ENCODE measurements at places on chromosomes 1 and 21. TPM values are rescaled to one million over a fixed set of nuclear protein-coding genes. Genes with fewer than 3 reads are reported as not detected.

UBL4B gene
- total RNA-seq: not detected

SH3BGR gene
- total RNA-seq: 12.2 TPM

PTPRC gene
- total RNA-seq: not detected

PLEKHG5 gene
- total RNA-seq: 7.4 TPM

ALDH9A1 gene
- total RNA-seq: 87.2 TPM

TMEM39B gene
- total RNA-seq: 2.3 TPM

- no peak for DNase-seq
Observed at GRCh38 chr1:16352842-16353535, 709 bp upstream of the FBXO42 start.

DNA sequence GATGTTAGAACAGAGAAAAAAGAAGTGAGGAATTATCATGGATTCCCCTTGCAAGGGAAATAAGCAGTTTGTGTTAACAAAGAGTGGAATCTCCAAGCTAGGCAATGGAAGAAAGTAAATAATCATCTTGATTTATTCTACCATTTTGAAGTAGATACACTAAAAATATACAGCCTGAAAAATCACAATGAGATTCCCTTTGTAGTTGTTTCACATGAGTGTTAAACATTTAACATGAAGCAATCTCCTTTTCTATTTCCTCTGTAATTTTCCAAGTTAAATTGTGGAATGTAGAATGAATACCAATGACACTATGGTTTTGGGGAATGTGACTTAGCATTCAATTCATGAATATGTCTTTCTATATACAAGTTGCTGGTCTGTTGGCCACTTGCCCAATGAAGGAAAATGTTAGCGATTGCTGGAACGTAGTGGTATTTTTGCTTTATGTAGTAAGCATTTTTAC lies 5.7 kb downstream of the TGFB2 start:
- no peak for DNase-seq

- DNase-seq: peak; percentile 37
Observed at GRCh38 chr1:92425617-92426016, 61.1 kb downstream of the GFI1 start.

DNA sequence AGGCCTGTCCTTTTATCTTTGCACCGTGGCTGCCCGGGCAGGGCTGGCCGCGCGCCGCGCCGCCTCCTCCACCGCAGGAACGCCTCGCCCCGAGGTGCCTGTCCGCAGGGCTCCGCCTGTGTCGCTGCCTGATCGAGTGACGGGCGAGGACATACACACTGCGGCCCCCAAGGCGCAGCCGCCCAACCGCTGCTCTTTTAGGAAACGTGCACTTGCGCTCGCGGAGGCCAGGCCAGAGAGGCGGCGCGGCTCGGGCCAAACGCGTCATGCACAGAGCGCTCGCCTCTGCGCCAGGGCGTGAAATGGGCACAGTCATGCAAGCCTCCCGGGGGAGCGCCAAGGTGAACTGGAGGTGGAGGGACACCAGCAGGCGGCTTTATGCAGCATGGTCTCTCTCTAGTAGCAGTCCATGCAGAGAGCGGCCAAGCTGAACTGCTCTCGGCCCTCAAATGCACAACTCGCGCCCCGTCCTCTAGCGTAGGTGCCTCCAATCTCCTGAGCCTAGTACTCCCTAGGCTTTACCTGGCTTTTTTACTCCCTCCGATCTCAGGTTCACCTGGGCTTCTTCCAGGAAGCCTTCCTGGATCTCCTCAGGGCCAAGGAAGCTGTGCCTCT lies 12.9 kb downstream of the TRABD2B start:
- DNase-seq: peak; percentile 81

DNA sequence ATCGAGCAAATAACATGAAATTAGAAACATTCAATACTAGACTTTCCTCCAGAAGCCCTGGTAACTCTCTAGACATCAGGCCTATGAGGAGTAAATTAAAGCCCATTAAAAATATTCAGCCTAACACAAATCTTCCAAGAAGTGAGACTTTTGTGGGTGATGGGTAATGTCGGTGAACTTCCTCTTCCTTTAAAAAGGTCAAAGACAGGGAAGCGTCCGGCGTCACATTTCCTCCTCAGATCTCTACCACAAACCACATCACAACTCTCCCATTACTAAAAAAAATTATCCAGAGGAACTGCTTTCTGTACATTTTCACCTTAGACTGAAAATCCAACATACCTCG lies 1.4 kb downstream of the EIF4G3 start:
- no peak for DNase-seq

GRCh38 chr21:44729336-44730027 lies 18.1 kb upstream of the TSPEAR start:
- no peak for DNase-seq

- DNase-seq: no peak
Observed at GRCh38 chr1:206419250-206419649, 51.0 kb upstream of the IKBKE start.

Data from neural progenitor cell (in vitro differentiated cells).